ENCODE measurements at places on chromosomes 7 and 10.

- DNase-seq, result no peak
Observed at GRCh38 chr7:30625283-30625682, 30.6 kb downstream of the GARS1 start.

DNA sequence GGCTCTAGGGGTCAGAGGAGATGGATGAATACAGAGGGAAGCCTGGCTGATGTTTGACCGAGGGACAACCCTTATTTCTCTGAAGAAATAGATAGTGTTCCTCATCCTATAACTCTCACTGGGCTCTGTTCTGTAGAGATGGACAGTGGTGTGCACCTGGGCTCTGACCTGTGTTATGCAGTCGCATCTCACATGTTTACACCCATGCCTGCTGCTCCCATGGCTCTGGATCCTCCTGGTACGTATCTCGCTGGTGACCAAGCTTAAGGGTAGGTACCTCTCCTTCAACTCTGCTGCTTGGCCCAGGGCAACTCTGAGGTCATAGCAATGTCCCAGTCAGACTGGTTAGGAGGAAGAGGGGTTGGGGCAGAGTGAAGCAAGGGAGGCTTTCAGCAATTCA is 42.8 kb downstream of the ADRA2A start:
- no peak for DNase-seq

- DNase-seq, result no peak
Observed at GRCh38 chr10:51896849-51897248, 197.5 kb upstream of the CSTF2T start.

- no peak for DNase-seq
Observed at GRCh38 chr10:16943295-16944285, 126.4 kb upstream of the RSU1 start.

GRCh38 chr7:44674381-44674780 is 68.0 kb downstream of the OGDH start:
- no peak for DNase-seq

DNA sequence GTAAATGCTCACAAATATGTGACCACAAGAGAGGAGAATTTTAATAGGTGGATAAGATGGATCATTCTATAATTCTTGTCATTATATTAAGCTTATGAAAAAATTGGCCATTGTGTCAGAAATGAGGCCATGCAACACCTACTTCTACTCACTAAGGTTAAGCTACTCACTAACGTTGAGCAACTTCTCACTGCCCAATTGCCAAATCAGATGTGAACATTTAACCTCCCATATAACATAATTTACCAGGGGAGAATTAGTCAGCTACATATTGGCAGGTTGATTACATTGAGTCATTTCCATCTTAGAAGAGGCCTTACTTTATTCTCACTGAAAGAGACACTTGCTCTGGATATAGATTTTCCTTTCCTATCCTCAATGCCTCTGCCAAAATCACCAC is 211.2 kb upstream of the DGKB start:
- no peak for DNase-seq

GRCh38 chr7:6630007-6630849 is 6.9 kb upstream of the ZNF316 start:
- no peak for DNase-seq

DNA sequence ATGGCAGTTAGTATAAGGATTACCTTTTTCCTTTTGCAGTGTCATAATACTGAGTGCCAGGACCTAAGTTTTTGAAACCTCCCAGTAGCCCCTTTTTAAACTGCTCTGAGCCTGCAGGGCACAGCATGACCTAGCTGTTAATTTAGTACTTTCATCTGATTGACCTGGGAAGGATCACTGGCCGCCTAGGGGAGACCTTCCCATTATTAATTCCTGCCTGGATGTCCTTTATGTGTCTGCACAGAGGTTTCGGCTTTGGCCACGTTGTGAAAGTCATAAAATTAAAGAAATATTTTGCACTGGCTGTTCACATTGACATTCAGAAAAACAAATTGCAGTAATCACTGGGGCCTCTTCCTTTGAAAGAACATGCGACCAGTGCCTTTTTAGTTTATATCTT is 290.2 kb downstream of the SDK1 start:
- no peak for DNase-seq

- no peak for DNase-seq
Observed at GRCh38 chr7:126213876-126214275, 1038.9 kb downstream of the GRM8 start.

DNA sequence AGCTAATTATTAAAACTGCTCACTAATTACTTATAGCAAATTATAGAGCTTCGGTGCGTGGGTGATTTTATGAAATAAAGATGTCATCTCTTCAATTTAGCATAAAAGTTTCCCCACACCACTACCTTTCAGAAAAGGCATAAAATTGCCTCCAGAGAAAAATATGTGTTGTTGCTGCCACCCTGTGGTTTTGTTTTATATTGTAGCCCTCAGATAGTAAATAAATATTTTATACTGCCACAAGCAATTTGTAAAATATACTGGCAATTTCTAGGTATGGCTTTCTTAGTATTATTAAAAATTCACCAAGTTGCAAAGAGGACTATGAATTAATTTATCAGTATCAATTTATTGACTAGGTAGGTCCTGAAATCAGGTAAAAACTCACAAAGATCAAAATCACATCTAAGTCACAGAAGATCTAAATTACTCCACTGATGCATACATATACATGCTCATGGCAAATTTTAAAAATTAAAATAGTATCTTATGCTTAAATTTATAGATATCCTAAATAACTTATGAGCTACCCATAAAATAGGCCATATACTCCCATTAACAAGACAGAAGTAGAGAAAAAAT is 26.5 kb downstream of the ASNS start:
- DNase-seq, result no peak

DNA sequence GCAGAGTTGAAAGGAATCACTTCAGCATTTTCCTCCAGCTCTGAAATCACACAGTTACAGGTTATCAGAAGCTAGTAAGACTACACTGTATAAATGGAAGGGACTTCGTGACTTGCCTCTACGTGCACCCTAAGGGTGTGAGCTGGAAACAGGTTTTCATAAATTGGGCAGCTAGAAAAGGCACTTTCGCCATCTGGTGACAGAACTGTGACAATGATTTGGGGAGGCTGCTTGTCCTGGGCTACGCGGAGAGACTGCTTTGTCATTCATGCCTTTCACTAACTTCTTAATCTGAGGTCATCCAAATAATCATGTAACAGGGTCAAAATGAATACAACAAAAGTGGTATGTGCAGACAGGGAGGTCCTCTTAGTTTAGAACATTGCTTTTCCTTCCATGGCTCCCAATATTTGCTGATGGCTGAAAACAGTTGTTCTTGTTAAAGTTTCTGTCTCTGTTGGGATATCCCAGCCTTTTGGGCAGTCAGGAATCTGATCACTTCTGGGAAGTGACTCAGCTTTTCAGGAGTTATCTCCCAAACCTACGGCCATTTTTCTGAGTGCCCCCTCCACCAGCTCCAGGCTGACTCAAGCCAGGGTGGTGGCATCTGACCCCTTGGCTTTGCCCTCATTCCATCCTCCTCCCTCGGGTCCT is 17.8 kb downstream of the VWC2 start:
- no peak for DNase-seq

DNA sequence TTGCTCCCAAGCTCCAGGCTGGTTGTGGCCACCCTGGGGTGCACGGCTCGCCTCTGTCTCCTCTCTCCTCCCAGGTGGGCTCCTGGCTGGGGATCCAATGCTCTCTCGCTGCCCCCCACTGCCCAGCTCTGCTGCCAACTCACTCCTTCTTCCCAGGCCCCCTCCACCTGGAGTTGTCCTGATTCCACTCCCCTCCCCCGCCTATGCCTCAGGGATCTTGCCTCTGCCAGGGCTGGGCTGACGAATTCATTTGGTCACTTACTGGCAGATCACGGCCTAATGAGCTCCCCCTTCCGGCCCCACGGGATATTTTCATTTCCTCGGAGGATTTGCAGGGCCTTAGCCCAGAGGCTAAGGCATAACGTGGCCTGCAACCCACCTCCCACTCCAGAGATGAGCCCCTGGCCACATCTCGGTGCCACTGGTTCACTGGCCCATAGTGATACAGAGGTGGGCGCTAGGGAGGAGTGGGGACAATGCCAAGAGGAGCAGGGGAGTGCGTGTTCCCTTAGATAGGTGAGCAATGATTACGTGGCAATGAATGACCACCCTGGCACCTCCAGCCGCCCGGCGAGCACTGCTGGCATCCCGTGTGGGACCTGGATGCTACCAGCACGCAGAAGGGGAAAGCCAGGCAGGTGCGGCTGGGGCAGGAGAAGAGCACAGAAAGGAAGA is 344.6 kb upstream of the SHH start:
- no peak for DNase-seq

All from stimulated activated CD4-positive, alpha-beta T cell treated with anti-CD3 and anti-CD28 coated beads, Interleukin-4, amount 100 ng/mL, for 1 hour (primary cell).